Activated CD4-positive, alpha-beta memory T cell treated with anti-CD3 and anti-CD28 coated beads for 36 hours (primary cell): ENCODE measurements at places on chromosomes 3 and 15. TPM values are rescaled to one million over a fixed set of nuclear protein-coding genes. Genes with fewer than 3 reads are reported as not detected.

The PIGB gene
- 18.9 TPM for total RNA-seq

The HYAL2 gene
- total RNA-seq, result 4.8 TPM

The ITIH3 gene
- total RNA-seq, result not detected

GRCh38 chr3:36648241-36649034 is 115.9 kb downstream of the DCLK3 start:
- DNase-seq, result no peak

- DNase-seq, result no peak
Observed at GRCh38 chr3:170689296-170689829, 103.5 kb upstream of the SLC7A14 start.
